ENCODE measurements at places on chromosomes 5 and 9.
A peak's percentile ranks its signal among the peaks of the same experiment; 100 is the strongest.

DNA sequence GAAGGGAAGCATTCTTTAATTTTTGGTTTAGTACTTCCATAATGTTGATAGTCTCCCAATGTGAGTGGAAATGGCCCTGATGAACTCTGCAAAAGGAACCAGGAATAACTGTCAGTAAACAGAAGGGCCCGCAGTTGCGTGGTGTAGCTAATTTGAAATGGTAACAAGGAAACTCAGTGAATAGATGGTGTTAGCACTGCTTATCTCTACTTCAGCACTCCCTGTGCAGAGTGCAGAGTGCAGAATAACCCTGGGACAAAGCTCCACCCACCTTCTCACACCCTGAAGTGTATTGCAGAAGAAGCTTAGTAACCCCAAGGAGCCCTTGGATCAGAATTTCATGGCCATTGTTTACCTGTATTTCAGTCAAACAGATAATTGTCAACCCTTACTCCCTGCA is 158.9 kb downstream of the PCSK5 start:
- no peak for DNase-seq

DNA sequence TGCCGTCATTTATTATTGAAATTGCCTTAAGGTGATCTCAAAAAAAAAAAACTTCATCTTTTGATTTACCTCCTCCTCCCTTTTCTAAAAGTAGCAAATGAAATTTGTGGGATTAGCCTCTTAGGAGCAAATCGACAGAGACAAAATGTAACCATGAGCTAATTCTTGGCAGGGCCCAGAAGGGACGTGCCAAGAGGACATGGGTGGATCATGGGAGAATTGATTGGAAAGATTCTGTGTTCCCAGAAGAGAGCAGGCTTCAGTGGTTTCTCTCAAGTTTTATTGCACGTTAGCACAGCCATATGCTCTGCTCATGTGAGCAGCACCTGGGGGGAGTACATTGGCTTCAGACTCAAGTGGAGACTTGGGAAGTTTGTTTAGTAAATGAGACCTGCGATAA is 394.6 kb downstream of the ELAVL2 start:
- DNase-seq: no peak

GRCh38 chr5:135847976-135848375 is 13.5 kb downstream of the SLC25A48 start:
- DNase-seq: no peak

DNA sequence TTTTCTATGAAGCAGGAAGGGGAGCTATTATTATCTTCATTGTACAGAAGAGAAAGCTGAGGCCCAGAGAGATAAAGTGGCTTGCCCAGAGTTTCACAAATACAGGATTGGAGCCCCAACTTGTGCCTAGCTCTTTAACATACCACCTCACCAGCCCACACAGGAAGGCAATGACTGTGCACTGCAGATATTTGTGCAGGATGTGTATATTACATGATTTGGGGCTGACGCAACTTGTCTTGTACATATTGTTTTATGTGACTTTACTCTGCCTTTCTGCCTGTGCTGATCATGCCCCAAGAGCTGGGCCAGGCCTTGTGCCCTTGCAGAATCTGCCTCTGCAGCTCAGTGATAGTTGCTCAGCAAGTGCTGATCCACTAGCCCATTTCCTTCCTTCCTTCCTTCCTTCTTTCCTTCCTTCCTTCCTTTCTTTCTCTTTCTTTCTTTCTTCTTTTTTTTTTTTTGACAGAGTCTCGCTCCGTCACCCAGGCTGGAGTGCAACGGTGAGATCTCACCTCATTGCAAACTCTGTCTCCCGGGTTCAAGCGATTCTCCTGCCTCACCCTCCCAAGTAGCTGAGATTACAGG is 106.6 kb upstream of the TBCA start:
- DNase-seq: no peak

DNA sequence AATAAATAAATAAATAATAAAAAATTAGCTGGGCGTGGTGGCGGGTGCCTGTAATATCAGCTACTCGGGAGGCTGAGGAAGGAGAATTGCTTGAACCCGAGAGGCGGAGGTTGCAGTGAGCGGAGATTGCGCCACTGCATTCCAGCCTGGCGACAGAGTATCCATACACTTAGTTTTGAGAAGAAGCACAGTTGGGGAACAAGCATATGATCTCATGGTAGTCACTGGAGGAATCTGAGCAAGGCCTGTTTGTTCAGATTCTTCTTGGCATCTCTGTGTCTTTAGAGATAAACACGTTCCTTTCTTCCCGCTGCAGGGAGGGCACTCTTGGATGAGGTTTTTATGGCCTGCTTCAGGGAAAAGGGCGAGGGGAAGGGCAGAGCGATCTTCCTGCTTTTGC is 15.6 kb upstream of the DENND1A start:
- no peak for DNase-seq

DNA sequence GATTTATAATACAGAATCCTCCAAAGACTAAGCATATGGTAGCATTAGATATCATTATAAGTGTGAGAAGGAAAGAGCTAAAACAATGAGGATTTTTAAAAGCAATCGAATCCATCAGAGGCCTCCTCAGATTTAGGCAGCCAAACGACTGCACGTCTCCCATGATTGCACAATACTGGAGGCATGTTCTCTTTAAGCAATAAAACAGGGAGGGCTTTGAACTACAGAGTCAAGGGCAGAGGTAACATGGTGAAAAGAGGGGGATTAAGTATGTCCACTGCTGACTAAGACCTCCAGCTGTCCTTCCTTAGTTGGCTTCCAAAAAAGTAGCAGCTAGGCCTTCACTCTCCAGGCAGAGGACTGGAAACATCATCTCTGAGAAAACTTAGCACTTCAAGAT is 298.7 kb upstream of the RGMB start:
- DNase-seq: no peak

DNA sequence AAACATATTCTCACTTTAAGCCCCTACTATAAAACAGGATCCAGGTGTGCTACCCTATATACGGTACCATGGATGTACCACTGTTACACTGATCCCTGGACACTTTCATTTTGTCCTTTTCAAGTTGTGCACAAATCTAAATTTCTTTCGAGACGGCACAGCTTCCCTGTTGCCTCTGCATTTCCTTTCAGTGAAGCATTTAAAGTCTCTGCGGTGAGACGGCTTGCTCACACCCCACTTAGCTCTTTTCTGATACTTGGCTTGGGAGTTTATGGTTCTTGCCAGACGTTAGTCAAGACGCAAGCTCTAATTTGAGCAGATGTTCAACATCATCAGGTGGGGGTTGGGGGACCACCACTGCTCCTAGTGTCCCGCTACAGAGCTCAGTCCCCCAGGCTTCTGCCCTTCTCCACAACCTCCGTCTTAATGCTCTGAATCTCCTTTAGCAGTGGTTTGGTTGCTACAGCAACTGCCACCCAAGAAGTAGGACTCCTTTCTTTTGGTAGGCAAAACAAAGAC is 15.8 kb downstream of the F2RL2 start:
- DNase-seq: no peak

DNA sequence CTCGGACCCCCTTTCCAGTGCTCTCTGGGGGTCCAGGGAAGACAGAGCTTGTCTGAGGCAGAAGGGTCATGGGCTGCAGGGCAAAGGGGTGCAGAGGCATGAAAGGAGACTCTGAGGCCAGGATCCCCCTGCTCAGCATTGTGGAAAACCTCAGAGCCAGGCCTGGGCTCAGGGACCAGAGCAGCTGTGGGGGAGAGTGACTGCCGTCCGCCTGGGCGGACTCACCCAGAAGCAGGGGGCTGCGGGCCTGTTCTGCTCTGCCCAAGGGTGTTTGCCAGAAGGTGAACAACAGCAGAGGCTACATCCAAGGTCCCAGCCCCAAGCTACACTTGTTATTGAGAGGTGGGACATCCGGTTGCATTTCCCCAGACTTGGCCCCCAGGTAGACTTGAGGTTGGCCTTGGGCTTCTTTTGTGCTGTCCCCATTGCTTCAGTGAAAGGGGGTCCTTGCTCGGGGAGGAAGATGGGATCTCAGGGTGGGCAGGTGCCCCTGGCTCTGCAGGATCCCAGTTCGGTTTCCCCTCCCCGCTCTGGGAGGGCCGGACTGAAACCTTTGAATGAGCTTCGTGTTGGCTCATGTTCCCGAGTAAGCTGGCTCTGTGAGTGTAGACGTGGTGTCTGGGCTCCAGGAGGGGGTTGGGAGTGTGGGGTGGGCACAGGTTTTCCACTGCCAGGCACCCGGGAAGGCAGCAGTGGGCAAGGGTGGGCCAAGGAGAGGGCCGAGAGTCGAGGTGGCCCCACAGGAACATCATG is 92.1 kb downstream of the COL5A1 start:
- no peak for DNase-seq

DNA sequence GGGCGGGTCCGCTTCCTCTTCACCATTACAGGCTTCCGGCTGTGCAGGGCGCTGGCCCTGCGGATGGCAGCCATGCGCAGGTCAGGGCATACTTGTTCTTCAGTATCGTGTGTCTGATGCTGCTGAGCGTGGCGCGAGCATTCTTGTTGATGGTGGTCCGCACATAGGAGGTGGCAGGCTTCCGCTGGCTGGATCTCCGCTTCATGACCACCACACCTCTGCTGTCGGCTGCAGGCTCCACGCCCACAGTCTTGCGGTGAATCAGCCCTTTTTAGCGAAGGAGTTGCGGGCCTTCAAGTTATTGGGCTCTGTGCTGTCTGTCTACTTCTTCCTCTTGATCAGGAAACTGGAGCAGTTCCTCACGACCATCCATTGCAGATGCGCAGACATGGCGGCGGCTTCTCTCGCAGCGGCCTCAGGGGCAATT is 62.4 kb upstream of the ZNF608 start:
- no peak for DNase-seq

DNA sequence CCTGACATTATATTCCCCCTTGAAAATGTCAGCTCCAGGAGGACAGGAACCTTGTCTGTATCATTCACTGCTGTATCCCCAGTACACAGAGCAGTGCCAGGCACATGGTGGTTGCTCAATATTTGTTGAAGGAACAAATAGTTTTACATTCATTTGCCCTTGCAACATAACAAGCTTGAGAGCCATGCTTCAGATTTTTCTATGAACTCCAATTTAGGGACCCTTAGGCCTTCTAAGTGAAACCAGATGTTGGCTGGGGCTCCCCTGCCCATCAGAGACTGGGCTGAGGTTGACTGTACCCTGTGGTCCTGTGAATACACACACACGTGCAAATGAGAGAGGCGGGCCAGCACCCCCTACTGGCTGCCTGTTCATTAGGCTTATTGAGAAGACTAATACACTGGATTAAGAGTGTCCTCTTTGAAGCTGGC is 214.9 kb upstream of the WWC1 start:
- no peak for DNase-seq

- DNase-seq: peak; percentile 14
These were observed 84.8 kb upstream of the MIER3 start for GRCh38 chr5:57036761-57037160.

- no peak for DNase-seq
These were observed 101.6 kb upstream of the DPYSL3 start for GRCh38 chr5:147611483-147611882.

DNA sequence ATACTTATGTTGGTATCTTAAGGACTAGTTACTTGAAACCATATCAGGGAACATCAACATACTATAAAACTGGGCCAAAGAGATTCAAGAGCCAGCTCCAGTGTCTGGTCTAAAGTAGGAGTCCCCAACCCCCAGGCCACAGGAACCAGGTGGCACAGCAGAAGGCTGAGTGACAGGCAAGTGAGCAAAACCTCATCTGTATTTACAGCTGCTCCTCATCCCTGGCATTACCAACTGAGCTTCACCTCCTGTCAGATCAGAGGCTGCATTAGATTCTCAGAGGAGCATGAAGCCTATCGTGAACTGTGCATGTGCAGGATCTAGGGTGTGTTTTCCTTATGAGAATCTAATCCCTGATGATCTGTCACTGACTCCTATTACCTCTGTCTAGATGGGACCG is 581.6 kb upstream of the CDH9 start:
- no peak for DNase-seq

DNA sequence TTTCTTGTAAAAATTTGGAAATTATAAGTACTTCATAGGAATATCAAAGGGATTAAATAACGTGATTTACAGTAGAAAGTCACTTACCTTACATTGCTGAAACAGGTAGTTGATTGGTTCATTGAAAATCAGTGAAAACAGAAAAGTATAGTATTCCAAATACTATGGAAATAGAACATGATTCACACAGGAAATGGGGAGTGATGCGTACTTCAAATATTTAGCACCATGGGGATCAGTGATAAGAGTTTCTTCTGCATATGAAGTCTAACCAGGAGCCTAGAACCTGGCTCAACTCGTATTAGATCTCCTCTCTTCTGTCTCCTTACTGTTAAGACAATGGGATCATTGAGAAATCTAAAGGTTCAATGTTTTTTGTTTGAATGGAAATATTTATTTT is 133.3 kb downstream of the FAM174A start:
- no peak for DNase-seq

- DNase-seq: peak; percentile 39
These were observed 10.4 kb upstream of the SSBP2 start for GRCh38 chr5:81761270-81761669.

GRCh38 chr9:93665637-93666438 is 89.5 kb downstream of the PHF2 start:
- no peak for DNase-seq

GRCh38 chr5:78367318-78367991 is 7.0 kb downstream of the SCAMP1 start:
- no peak for DNase-seq

GRCh38 chr5:29054694-29055093 is 2016.3 kb upstream of the CDH9 start:
- no peak for DNase-seq

GRCh38 chr9:136365775-136366222 is 2.3 kb upstream of the DNLZ start:
- no peak for DNase-seq

GRCh38 chr5:62934319-62934718 is 355.7 kb downstream of the LRRC70 start:
- no peak for DNase-seq

GRCh38 chr5:181190711-181191525 is 14.1 kb downstream of the TRIM7 start:
- DNase-seq: peak; percentile 69

DNA sequence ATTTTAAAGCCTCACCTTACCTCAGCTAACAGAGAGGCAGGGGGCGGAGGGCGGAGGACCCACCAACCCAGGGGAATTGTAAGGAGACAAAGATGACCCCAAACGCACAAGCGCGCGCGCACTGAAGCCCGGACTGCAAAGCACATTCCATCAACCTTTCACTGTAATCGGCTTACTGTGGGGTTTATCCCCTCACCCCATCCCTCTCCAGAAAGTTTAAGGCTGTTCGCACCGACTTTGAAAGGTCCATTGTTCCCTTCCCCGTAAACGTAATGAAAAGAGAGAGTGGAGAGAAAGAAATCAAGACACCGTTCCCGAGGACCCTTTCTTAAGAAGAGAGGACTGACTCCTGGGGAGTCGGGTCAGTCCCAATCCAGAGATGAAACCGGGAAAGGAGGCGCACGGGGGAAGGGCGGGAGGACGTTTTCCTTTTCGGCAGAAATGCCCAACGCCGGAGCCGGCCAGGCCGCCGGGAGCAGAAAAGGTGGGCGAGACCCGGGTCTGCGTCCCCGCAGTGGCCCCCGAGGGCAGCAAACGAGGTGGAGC is 464 bp downstream of the CEMIP2 start:
- DNase-seq: no peak
